ENCODE measurements at places on chromosomes 7 and 10. TPM values are rescaled to one million over a fixed set of nuclear protein-coding genes. Genes with fewer than 3 reads are reported as not detected.

ENTPD1 gene
- 2.9 TPM for total RNA-seq

DNA sequence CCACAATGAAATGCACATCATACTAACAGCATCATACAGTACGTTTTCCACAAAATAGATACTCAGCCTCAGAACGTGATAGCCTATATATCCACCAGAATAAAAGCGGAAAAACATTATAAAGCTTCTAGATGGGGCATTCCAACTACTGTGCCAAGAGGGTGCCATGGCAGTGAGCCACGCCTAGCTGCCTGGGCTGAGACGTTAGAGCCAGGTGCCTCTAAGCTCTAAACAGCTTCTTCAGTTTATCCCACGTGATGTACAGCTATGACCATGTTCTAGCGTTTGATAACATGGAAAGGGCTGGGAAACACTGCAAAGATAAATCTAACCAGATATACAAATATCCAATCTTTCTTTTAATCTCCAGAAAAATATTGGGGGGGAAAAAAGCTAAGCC, 17.8 kb downstream of the USP6NL start:
- no peak for ATAC-seq

STRIP2 gene
- total RNA-seq, result 2.3 TPM

GRCh38 chr7:30159163-30159562, 24.4 kb downstream of the MTURN start:
- no peak for ATAC-seq
